ENCODE measurements at places on chromosomes 2 and 18. TPM values are rescaled to one million over a fixed set of nuclear protein-coding genes. Genes with fewer than 3 reads are reported as not detected.

DNA sequence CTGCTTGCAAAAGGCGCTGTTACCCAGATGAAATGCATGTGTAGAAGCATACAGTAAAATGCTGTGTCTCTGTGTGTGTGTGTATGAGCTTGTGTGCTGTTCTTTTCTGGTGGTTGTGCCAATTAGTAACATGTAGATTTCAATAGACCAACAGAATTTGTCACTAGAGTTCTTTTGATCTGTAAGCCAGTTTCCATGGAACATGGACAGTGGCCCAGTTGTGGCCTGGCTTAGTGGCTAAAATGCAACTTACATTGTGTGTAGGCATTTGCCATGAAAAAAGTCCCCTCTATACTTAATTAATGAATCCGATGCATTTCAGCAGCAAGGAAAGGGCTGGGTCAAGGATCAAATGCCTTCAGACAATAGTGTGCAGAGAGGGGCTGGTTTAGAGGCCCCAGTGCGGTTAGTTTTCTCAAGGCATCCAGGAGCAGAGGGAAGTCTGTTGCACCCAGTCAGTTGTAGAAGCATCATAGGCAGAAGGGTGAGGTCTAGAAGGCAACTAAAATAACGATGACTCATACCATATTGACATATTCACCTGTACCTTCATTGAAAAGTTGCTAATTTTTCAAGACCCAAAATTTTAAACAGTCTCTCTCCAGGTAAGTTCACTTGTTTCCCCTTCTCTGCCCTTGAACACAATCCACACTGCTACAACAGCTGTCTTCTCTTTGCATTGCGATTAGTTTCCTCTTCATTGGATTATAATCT is 366.9 kb upstream of the SPRED2 start:
- DNase-seq = no peak

- DNase-seq = no peak
Measured at GRCh38 chr2:181789827-181790448, 101.6 kb upstream of the ITPRID2 start.

- no peak for DNase-seq
Measured at GRCh38 chr2:174761837-174762236, 2.4 kb downstream of the CHRNA1 start.

DNA sequence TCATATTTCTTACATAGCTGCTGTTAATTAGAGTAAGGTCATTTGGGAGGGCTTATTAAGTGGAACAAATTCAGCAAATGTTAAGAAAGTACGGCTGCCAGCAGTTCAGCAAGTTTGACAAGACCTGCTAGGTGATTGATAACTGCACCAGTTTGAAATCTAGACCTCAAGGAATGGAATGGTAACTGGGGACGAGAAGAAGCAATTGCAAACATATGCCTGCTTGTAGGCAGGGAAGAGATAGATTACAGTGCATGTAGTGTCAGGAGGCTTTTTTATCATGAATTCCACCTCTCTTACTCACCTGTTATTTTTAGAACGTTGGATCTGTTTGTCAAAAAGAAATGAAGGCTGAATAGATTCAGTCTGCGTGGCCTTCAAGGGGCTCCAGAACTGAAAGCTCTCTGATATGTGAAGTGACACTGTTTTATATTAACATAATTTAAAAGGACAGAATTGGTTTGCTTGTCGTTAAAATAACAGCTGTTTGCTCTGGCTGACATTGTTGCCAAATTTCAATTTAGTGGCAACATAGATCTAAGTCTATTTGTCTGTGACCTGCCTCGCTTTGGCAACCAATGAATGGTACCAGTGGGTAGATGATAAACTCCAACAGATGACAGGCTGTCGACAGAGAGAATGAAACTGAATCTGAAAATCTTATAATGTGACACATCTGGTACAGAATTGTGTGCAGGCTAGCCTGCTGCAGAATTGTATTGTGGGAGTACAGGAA is 199.3 kb downstream of the ZNF407 start:
- DNase-seq = no peak

DNA sequence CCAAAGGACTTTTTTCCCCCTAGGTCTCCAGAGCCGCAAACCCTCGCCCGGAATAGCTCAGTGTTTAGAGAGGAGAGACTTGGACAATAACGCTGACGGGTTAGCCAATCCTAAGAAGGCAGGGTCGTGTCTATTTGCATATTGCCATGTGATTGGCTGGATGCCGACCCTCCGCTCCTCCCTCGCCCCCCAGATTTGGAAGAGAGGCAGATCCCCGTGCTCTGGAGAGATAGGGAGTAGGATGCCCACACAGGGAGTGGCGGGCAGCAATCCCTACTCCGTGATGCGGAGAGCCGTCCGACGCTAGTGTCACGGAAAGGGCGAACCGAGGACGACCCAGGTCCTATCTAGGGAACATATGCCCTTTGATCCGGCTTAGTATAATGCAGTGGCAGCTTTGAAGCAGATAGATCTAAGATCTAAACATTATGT is 1.4 kb downstream of the WNT6 start:
- no peak for DNase-seq

- peak; percentile 77 for DNase-seq
Measured at GRCh38 chr2:100853909-100854810, 34.2 kb downstream of the NPAS2 start.

DNA sequence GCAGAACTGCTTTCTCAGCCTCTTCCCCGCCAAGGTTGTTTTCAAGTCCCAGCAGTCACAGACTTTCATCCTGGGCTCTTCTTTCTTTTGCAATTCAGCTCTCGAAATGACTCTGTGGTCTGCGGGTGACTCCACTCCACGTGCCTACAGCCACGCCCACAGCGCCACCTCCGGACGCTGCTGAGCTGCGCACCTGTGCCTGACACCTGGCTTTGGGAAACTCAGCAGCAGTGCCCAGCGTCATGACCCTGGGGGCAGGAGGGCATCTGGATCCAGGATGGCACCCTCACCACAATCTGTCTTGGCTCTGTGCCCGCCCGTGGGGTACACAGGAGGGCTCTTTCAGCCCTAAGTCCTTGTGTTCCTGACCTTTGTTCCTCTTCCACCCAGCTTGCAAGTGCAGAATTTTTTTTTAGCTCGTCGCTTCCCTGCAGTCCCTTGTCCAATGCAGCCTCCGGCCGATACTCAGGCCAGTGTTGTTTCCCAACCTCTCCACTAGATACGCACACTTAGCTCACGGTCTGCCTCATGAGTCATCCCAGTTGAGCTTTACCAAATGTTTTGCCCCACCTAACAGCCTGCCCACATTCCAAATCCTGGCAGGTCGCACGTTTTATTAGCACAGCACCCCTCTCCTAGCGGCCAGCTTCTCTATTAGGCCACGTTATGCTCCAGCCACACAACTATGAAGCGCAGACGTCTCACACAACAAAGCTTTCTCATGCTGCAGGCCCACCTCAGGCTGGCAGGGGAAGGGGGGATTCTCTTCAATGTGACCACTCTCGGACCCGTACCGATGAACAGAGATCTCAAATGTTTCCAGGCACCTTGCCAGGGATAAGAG is 6.5 kb upstream of the CAPN10 start:
- DNase-seq = peak; percentile 89

DNA sequence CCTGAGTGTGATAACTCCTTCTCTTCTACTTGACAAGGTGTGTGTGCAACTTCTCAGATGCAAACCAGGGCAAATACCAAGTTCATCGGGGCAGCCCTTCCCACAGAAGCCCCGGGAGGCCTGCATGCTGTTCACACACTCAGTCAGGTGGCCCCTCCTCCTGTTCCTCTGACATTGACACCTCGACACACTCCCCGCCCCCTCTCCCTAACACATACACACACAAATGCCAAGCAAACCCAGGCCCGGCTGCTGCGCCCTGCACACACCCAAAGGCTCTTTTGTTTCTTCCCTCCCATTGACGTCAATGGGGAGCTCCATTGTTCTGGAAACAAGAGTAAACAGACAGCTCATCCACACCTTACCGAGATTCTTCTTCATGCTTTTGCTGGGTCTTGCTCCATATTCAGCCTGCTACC is 1.7 kb upstream of the PER2 start:
- DNase-seq = peak; percentile 80

The FSHR gene
- total RNA-seq = not detected

The ZDBF2 gene
- total RNA-seq = 8.1 TPM

The VWA3B gene
- 7.9 TPM for total RNA-seq

The COL4A3 gene
- total RNA-seq = 33.6 TPM

Measured in lower lobe of right lung (tissue), 2 donors.